ENCODE measurements at places on chromosomes 5 and 9.

DNA sequence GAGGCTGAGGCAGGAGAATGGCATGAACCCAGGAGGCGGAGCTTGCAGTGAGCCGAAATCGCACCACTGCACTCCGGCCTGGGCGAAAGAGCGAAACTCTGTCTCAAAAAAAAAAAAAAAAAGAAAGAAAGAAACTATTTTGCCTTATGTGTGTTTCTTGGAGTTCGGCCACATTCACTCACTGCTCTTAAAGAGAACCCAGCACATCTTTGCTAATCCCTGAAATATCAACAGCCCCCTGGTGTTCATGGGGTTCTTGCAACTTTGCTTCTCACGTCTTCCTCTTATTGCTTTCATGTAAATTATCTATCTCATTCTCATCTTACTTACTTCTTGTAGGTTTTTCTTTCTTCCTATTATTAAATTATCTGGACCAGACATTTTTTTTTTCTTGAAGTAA, 126.3 kb upstream of the ASTN2 start:
- no peak for DNase-seq

DNA sequence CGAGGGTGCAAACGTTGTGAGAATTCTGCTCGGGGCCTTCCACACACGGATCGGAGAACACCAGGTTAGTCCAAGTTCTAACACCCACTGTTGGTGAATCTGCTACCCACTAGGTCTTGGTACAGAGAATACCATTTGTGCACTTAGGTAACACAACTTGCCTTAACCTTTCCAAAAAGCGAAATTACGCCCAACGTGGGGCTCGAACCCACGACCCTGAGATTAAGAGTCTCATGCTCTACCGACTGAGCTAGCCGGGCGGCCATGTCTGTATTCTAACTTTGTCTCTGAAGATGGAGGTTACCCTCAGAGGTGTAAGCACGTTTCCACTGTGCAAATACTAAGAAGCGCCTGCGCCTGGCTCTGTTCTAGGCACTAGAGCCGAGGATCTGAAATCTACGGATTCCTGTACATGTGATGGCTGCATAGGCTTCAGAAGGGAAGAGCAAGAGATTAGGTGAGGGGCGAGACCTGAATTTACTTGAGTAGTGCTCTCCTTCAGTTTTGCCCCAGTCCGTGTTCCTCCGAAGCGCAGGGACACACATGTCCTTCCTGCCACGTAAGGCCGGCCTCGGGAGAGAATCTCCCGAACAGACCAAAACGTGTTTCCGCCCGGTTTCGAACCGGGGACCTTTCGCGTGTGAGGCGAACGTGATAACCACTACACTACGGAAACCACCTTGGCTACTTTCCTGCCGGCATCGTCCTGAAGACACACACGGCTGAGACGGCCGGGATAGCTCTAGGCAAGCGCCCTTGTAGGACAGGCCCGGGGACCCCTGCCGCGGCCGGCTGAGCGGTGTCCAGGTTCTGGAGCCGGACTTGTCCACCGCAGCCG, 1.1 kb upstream of the TRIM41 start:
- DNase-seq, result peak; percentile 94

DNA sequence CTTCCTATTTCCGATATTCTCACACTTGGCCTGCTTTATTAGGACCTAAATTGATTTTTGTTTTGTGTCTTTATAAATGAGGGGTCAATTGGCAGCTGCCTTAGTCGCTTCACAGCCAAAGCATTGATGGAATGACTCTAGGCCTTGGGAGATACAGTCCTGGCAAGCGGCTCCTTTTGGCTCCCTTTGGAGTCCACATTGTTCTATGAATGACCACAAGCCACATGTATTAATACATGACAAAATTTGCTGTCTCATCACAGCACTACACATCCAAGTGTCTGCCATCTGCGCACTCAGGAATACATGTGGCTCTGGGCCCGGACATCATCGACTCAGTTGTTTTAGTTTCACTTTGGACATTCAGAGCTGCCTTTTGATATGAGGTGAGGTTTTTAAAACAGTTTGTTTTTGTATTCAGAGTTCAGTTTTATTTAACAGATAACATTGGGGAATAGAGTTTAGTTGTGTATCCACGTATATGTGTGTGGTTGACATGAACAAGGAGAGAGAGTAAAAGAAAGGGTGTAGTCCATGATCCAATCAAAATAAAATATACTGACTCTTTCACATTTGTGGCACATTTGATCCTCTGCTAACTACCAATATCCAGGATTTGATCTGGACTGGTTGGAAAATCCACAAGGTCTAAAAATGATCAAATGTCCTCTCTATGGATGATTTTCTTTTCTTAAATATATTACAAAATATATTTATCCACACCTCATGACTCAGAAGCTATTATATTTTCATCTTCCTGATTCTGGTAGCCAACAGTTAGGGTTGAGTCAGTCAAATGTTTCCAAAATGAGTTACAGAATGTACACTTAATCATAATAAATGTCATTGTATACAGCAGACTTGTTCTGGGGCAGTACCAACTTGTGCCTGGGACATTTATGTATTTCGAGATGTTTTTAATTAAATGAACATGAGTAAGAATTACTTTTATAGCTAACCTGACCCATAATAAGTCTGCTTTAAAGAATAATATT, 114.0 kb upstream of the MTAP start:
- no peak for DNase-seq

- DNase-seq, result no peak
Measured at GRCh38 chr5:79143684-79144379, 32.2 kb downstream of the BHMT start.

GRCh38 chr5:68838157-68838718, 255.6 kb upstream of the SLC30A5 start:
- DNase-seq, result no peak

- no peak for DNase-seq
Measured at GRCh38 chr5:171155621-171156020, 153.4 kb upstream of the TLX3 start.

- peak; percentile 40 for DNase-seq
Measured at GRCh38 chr5:56094579-56095361, 100.0 kb upstream of the IL6ST start.

- no peak for DNase-seq
Measured at GRCh38 chr5:6743161-6743560, 29.9 kb downstream of the TENT4A start.

- no peak for DNase-seq
Measured at GRCh38 chr5:141373673-141374317, at the start of gene PCDHGA6. Gene PCDHGA6, plus strand, starts transcription at chr5:141373891. Its CDS starts 193 bp downstream, at chr5:141374084.

GRCh38 chr5:62488531-62488930, 76.0 kb downstream of the IPO11 start:
- no peak for DNase-seq

DNA sequence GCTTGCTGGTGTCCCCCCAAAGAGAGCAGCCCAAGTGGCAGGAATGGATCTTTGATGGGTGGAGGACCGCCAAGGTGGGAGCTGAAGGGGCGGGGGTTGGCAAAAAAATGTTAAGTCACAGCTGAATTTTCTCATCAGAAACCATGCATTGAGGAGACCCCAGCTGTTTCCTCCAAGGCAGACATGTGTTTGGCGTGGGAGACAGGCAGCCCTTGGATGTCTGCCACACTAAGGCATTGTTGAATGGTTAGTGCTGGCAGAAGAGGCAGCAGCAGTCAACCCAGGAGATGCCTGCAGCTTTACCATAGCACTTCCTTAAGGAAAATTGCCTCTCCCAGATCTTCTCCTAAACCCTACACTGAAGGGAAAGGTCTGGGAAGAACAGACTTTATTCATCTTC, 394.9 kb upstream of the CD180 start:
- DNase-seq, result no peak

- DNase-seq, result no peak
Measured at GRCh38 chr5:67414712-67415111, 218.1 kb upstream of the CD180 start.

GRCh38 chr9:83281306-83282255, 218.6 kb upstream of the RASEF start:
- no peak for DNase-seq

- no peak for DNase-seq
Measured at GRCh38 chr5:145483212-145483611, 351.9 kb downstream of the PRELID2 start.

- DNase-seq, result no peak
Measured at GRCh38 chr5:179832039-179832745, 11.5 kb downstream of the SQSTM1 start.

DNA sequence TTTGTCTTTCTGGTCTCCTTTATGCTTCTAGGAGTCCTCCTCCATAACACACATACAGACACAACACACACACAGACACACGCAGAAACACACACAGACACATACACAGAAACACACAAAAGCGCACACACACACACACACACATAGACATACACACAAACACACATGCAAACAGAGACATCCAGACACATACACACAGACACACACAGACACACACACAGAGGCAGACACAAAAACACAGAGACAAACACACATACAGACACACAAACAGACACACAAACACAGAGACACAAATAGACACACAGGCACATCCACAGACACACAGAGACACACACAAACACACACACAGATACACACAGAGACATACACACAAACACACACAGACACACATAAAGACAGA, 220.2 kb downstream of the IRX2 start:
- DNase-seq, result no peak

- no peak for DNase-seq
Measured at GRCh38 chr5:26563979-26564378, 474.4 kb downstream of the CDH9 start.

GRCh38 chr5:105740242-105740641, 1930.5 kb downstream of the EFNA5 start:
- DNase-seq, result no peak

GRCh38 chr5:58617241-58617640, 34.4 kb downstream of the RAB3C start:
- no peak for DNase-seq

DNA sequence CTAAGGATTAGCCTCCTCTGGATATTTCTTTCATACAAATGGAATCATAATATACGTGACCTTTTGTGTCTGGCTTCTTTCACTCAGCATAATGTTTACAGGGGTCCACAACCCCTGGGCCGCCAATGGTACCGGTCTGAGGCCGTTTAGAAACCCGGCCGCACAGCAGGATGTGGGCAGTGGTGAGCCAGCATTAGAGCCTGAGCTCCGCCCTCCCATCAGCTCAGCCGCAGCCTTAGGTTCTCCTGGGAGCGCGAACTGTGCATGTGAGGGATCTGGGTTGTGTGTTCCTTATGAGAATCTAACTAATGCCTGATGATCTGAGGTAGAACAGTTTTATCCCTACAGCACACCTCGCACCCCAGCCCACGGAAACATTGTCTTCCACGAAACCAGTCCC, 229.7 kb downstream of the ICE1 start:
- DNase-seq, result no peak

DNA sequence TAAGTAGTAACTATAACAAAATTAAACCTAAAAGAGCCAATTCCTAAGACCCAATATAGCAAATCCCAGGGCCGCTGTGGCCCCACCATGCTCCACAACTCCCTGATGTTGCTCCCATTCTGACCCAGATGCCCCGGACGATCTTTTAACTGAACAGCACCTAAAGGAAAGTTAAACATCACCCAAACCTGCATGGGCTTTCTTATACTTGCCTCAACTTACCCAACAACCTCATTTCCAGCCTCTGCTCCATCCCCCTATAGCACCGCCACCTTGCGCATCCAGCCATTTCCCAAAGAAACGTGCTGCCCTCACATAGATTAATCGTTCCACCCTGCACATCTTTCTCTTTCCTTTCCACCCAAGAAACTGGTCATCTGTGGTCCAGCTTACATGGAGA, 54.6 kb downstream of the ZNF354C start:
- DNase-seq, result no peak

DNA sequence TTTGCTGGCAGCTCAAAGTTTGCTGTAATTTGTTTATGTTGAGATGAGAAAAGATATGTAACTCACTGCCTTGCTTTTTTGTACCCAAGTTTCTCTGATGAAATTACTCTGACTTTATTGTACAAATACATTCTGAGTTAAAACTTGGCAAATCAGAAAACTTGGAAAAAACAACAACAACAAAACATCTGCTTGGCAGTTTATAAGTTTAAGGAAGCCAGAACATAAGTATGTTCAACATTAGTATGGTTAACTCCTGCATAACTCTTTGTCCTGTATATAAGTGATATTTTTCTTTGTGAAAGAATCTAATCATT, 233.1 kb downstream of the MAST4 start:
- DNase-seq, result no peak

- no peak for DNase-seq
Measured at GRCh38 chr5:141958113-141958512, at the start of gene PCDH12. Gene PCDH12, minus strand, starts transcription at chr5:141958202. Its CDS starts 351 bp downstream, at chr5:141957851.

- DNase-seq, result no peak
Measured at GRCh38 chr9:110126499-110126941, 81.4 kb downstream of the C9orf152 start.

GRCh38 chr5:149044453-149045088, 18.3 kb downstream of the SH3TC2 start:
- DNase-seq, result no peak

- DNase-seq, result no peak
Measured at GRCh38 chr5:4093236-4093635, 497.6 kb downstream of the IRX1 start.

GRCh38 chr9:8085986-8086385, 286.4 kb upstream of the DMAC1 start:
- DNase-seq, result no peak

DNA sequence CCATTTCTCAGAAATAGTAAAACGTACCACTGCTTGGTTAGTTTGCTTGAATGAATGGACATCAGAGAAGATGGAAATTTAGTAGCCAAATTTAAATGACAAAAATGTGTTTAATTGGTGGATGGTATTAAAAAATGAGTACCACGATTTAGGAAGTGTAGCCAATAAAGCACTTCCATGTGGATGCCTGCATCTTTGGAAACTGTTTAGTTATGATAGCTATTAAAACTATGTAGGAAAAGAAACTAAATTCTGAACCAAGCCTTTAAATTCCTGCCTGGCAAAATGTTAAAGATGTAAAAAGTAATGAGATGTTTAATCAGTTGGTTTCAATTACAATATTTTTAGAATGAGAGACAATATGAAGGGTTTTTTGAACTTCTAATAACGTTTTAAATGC, 94.8 kb downstream of the NUDT12 start:
- DNase-seq, result no peak

GRCh38 chr5:140043508-140043872, 391 bp upstream of the NRG2 start:
- no peak for DNase-seq

GRCh38 chr5:169631360-169631759, 5.7 kb upstream of the DOCK2 start:
- no peak for DNase-seq

DNA sequence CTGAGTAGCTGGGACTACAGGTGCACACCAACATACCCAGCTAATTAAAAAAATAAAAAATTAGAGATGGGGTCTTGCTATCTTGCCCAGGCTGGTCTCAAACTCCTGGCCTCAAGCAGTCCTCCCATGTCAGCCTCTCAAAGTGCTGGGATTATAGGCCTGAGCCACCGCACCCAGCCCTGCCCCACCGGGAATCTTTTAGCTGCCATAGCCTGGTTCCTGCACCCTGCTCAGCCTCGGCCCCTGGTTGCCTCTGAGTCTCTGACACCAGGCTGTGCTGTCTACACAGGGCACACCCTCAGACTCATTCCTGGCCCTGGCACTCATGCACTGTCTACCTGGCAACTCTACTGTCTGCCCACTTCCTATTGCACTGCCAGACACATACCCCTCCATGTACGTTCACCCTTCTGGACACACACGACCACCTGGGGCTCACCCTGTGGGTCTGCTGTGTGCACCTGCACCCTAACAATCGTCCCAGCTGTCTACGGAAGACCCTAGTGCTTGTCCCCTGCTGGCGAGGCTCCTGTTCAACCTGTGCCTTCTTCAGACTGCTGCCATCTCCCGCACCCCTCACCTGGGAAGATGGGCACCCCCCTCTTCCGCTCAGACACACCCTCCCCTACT, 1.4 kb downstream of the PROP1 start:
- no peak for DNase-seq

GRCh38 chr9:109689701-109690100, 90.3 kb upstream of the PALM2AKAP2 start:
- DNase-seq, result no peak

Data from CD4-positive, alpha-beta T cell treated with Interleukin-15 for 1 hour (primary cell).